NCI-H187 treated with DMSO at 0.1 percent for 48 hours (cell line): ENCODE measurements at places on chromosomes 12 and 14.

DNA sequence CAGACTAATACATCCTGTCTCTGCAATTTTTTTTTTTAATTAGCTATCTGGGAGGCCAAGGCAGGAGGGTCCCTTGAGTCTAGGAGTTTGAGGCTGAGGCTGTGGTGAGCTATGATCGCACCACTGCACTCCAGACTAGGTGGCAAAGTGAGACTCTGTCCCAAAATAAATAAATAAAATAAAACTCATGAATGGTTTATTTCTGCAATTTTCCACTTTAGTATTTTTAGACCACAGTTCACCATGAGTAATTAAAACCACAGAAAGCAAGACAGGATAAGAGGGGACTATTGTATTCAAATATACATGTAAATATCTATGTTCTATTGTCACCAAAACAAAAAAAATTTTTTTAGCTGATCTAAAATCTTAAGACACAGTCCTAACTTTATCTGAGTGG lies 17.8 kb downstream of the TAOK3 start:
- no peak for DNase-seq

GRCh38 chr12:40181490-40181889 lies 43.3 kb upstream of the LRRK2 start:
- DNase-seq, result no peak

DNA sequence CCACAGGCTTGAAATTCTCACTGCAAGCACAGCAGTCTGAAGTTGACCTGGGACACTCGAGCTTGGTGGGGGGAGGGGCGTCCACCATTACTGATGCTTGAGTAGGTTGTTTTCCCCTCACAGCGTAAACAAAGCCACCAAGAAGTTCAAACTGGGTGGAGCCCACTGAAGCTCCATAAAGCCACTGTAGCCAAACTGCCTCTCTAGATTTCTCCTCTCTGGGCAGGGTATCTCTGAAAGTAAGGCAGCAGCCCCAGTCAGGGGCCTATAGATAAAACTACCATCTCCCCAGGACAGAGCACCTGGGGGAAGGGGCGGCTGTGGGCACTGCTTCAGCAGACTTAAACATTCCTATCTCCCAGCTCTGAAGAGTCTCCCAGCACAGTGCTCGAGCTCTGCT lies 31.7 kb upstream of the ST8SIA1 start:
- no peak for DNase-seq

- no peak for DNase-seq
Observed at GRCh38 chr14:81295958-81296923, 75.5 kb upstream of the GTF2A1 start.

DNA sequence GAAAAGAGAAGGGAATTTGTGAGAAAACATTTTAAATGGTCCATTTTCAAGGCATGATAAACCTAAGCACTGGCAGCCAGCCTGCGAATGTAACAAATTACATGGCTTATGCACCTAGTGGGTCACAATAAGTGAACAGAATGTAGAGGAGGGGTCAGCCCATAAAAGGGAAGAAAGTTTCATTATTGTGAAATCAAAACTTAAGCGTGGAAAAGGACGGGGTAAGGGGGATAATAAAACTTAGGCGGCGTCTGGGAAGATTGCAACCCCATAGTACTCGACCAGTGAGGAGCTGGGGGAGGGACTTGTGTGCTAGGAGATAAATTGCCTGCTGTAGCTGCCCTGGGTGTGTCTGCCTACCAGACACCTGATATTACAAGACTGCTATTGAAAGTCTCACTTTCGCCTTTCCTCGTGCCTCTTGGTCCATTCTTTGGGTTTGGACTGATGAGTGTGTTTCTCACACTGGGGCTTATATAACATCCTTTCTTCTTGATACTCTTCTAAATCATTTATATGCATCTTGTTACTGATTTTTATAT lies 40.6 kb downstream of the ZDHHC17 start:
- no peak for DNase-seq

DNA sequence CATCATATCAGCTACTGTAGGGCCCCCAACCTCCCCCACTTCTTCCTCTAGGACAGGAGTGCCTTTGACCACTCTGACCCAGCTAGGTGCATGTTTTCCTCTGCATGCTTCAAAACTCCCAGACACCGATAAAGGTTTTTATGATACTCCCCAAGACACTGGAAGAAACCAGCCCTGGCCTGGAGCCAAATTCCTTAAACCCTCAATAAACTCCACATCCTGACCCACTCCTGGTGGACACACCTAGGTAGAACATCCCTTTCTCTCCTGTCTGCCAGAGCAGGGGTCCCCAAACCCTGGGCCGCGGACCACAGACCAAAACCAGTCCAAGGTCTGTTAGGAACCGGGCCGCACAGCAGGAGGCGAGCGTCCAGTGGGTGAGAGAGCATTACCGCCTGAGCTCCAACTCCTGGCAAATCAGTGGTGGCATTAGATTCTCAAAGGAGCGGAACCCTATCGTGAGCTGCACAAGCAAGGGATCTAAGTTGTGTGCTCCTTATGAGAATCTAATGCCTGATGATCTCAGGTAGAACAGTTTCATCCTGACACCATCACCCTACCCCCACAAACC lies 49.6 kb downstream of the NT5DC3 start:
- DNase-seq, result no peak

- no peak for DNase-seq
Observed at GRCh38 chr12:106461730-106462129, 104.2 kb downstream of the POLR3B start.

- DNase-seq, result no peak
Observed at GRCh38 chr12:113854385-113855142, 111.6 kb downstream of the RBM19 start.

DNA sequence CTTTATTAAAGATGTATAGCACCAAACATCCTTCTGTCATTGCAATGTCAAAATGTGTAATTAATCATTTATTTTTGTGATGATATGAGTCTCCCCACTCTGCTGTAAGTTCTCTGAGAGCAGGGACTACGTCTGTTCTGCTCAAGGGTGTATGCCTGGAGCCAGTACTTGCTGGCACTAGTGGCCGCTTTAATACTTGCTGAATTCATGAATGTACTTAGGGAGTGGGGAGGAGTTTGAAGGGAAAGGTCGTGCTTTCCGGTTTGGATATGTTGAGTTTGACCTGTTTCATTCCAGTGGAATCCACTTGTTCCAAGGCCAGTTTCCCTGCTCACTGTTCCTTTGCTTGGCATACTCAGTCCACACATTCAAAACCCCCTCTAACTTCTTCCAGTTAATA lies 1.9 kb upstream of the DCAF5 start:
- no peak for DNase-seq

- no peak for DNase-seq
Observed at GRCh38 chr14:85576848-85577542, 47.1 kb downstream of the FLRT2 start.

GRCh38 chr12:130754234-130754901 lies 38.3 kb upstream of the RIMBP2 start:
- no peak for DNase-seq

DNA sequence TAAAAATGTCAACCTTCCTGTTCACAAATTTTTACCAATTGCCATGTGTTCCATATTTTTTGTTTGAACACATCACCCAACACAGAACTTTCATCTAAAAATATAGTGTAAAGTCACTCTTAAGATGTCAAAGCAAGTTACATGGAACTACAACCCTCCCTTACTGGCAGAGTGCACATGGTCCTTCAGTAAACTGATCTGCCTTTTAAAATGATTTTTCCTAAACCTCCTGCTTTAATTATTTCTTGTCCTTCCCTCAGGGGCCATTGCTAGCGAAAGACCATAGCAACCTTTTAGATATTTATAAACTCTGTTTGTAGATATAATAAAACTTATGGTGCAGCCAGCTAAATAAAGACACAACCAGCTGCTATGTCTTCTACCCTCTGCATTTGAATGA lies 255.2 kb upstream of the FAR2 start:
- DNase-seq, result no peak

GRCh38 chr12:58388261-58388660 lies 446.9 kb downstream of the ATP23 start:
- DNase-seq, result no peak

DNA sequence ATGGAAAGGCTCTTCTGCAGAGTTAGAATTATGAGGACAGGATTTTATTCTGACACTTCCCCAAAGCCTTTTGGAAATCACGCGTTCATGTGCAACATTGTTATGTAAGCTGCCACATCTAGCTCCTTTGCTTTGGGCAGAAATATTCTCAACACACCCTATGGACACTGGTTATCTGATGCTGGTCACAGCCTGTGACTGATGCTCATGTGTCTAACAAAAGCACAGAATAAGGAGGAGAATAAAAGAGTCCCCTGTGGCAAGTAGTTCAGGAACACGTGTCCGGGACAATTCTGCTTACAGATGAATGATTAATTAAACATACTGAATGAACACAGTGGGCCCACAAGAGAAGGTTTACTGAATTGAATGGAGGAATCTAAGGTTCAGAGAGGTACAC lies 22.1 kb downstream of the FOXN3 start:
- DNase-seq, result no peak

DNA sequence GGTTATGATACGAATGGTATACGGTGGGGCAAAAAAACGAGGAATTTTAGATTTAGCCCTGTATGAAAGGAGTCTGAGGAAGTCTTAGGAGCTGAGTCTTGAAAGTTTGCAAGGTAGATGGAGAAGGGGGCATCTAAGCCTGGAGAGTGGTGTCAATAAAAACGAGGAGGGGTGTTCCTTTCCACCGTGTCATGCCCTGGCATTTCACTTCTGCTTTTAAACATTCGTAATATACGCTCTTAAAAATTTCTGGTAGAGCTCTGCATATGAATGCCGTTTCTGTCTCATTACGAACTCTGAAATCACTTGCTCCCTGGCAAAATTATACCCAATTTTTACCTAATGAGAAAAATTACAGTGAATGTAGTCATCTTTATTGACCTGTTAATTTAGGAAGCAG lies 170.2 kb downstream of the ERC1 start:
- no peak for DNase-seq

DNA sequence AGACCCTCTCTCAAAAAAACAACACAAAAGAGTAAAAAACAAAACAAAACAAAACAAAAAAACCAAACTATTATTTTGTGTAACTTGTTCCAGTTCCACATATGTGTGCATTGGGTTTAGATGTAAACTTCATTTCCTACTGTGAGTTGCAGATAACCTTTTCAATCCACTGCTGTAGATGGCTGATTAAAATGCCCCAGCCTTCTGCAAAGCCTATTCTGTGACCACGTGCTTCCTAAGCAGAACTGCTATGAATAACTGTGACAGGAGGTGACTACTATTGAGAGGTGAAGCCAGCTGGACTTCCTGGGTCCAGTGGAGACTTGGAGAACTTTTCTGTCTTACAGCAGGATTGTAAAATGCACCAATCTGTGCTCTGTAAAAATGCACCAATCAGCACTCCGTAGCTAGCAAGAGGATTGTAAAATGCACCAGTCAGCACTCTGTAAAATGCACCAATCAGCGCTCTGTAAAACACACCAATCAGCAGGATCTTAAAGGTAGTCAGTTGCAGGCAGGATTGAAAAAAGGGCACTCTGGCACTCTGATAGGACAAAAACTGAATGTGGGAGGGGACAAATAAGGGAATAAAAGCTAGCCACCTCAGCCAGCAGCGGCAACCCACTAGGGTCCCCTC lies 10.3 kb upstream of the ELK3 start:
- DNase-seq, result no peak

DNA sequence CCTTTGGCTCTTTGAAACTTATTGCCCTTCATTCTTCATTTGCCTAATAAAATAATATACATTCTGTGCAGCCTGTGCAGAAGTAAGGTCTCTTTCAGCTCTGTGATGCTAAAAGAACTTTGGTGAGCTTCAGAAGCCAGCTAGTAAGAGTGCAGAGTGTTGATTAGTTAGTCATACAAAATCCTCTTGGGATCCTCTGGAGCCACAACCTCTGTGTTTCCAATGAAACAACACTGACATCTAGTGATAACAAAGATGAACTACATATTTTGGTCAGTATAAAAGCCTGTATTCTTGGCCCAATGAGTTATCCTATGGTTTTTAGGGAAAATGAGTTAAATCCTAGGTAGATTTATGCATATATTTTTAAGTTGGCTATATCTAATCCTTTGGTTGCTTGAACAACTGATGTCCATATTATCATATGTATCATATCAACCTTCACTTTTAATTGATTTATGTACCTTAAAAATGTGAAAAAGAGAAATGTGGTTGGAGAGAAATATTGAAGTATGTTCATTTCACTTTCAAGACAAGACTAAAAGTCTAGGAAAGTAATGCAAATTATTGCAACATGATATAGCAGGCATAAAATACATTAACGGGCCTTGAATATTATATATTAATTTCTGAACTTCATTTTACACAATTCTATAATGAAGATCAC lies 158.4 kb downstream of the KLHL28 start:
- peak; percentile 31 for DNase-seq

DNA sequence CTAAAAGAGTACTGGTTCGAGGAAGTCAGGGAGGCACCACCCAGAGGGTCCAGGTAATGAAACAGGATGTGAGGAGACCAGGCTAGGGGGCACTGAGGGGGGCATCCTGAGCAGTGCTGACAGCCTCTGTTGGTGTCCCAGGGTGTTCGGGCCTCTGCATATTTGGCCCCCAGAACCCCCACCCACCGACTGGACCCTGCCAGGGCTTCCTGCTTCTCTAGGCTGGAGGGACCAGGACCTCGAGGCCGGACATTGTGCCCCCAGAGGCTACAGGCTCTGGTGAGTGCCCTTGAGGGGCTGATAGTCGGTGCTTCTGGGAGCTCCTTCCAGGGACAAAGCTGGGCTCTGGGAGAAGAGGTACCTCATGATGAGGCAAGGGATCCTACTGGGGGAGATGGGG lies 2.6 kb downstream of the TROAP start:
- no peak for DNase-seq

- DNase-seq, result no peak
Observed at GRCh38 chr12:33093534-33093933, 197.0 kb upstream of the PKP2 start.

DNA sequence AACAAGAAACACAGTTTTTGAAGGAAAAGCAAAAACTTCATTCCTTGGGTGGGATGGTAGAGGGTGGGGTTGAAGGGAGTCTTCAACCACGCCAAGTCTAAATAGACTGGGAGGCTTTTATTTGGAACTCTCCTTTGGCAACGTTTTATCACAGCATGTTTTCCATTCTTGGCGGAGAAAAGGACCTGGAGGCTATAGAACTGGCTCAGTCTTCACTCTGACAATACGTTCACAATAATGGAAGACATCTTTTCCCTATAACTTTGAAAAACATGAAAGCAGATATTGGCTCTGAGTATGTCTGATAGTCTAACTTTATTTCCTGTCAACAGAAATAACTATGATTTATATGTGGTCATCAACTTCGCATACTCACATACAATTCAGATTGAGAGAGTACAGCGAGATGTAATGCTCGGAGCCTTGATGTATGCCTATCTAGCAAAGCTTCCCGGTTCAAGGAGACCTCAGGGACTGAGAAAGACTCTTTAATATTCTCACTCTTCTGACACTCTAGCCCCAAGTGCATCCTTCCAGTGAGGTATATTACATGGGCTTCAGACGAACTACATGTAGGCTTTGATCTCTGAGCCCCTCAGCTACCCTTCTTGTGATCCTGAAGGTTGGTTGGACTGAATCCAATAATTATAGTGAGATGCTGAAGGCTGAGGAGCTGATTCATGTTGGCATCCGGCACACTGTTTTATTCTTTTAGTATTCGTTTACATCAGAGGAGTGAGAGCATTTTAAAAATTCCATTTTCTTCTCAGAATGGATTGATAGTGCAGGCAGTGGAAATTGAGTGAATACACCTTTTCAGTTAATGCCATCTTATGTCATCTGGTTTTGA lies 14.0 kb downstream of the TMEM30B start:
- DNase-seq, result no peak
